ENCODE measurements at places on chromosomes 2 and 18. TPM values are rescaled to one million over a fixed set of nuclear protein-coding genes. Genes with fewer than 3 reads are reported as not detected.

RIT2 gene
- not detected for total RNA-seq

GRCh38 chr2:40165509-40165844, 286.4 kb downstream of the SLC8A1 start:
- no peak overlapping the region for H3K4me3 ChIP-seq
- no peaks in the 10 kb centered on the region for H3K27me3 ChIP-seq
- H3K36me3 ChIP-seq = no peaks in the 10 kb centered on the region
- no peak for DNase-seq
- H3K27ac ChIP-seq = no peak overlapping the region

SERPINB13 gene
- total RNA-seq = not detected

- no peaks in the 10 kb centered on the region for H3K36me3 ChIP-seq
- no peaks in the 10 kb centered on the region for H3K4me1 ChIP-seq
- H3K27me3 ChIP-seq = peaks cover 1% of the 10 kb centered on the region
- H3K4me3 ChIP-seq = no peak overlapping the region
- DNase-seq = no peak
Measured at GRCh38 chr18:55522011-55522410, 66.0 kb downstream of the TCF4 start.

- H3K27ac ChIP-seq = no peak overlapping the region
- H3K27me3 ChIP-seq = peaks cover 4% of the 10 kb centered on the region
- no peak overlapping the region for H3K4me3 ChIP-seq
- no peaks in the 10 kb centered on the region for H3K36me3 ChIP-seq
Measured at GRCh38 chr2:165149439-165149838, 54.4 kb downstream of the SCN3A start.

DNA sequence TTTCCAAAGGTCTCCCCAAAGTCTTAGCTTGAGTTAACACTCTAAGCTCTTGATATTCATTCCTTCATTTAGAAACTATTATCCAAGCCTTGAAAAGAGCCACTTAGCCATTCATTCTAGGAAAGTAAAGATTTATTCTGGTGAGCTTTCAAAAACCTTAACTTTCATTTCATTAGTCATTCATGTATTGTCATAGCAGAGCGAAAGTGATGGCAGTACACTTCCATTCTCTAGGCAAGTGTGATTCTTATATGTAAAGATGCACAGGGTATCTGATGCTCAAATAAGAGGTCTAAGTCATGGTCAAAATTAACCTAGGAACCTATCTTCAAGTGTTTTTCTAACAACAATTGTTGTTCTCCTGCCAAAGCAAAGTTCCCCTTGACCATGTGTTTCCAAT, 553.0 kb upstream of the FANCL start:
- H3K27me3 ChIP-seq = no peaks in the 10 kb centered on the region
- no peaks in the 10 kb centered on the region for H3K36me3 ChIP-seq

- H3K27ac ChIP-seq = no peak overlapping the region
- H3K36me3 ChIP-seq = no peaks in the 10 kb centered on the region
- peaks cover 1% of the 10 kb centered on the region for H3K4me1 ChIP-seq
- no peak for DNase-seq
- H3K27me3 ChIP-seq = no peaks in the 10 kb centered on the region
Measured at GRCh38 chr18:46414863-46415262, 242.2 kb downstream of the LOXHD1 start.

CFAP65 gene
- not detected for total RNA-seq

GRCh38 chr2:141280037-141280436, 850.8 kb downstream of the LRP1B start:
- no peaks in the 10 kb centered on the region for H3K27me3 ChIP-seq
- H3K27ac ChIP-seq = no peak overlapping the region
- no peak for DNase-seq
- H3K4me3 ChIP-seq = no peak overlapping the region
- no peaks in the 10 kb centered on the region for H3K4me1 ChIP-seq
- no peaks in the 10 kb centered on the region for H3K36me3 ChIP-seq

DNA sequence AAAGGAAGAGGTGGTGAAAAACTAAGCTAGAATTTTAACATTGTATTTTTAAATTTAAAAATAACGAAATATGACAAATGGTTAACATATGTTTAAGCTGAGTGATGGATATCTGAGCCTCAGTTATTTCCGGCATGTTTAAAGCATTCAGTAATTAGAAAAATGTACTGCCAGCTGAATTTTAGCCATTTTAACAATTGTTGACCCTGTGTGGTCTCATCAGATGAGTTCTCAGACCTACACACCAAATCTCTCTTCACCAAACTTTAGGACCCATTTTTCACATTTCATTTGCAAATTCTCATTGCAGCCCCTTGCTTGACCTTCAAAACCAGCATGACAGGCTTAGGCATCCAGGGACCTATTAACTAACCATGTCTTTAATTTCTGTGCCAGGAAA, 91.5 kb upstream of the RGPD4 start:
- H3K36me3 ChIP-seq = no peaks in the 10 kb centered on the region
- H3K4me1 ChIP-seq = no peaks in the 10 kb centered on the region
- DNase-seq = no peak

CERKL gene
- total RNA-seq = not detected

CDK15 gene
- total RNA-seq = not detected

TRIP12 gene
- total RNA-seq = 256 TPM

GRCh38 chr2:240733803-240734495, 42.3 kb downstream of the AQP12A start:
- no peak overlapping the region for H3K4me3 ChIP-seq
- H3K4me1 ChIP-seq = no peaks in the 10 kb centered on the region

DNA sequence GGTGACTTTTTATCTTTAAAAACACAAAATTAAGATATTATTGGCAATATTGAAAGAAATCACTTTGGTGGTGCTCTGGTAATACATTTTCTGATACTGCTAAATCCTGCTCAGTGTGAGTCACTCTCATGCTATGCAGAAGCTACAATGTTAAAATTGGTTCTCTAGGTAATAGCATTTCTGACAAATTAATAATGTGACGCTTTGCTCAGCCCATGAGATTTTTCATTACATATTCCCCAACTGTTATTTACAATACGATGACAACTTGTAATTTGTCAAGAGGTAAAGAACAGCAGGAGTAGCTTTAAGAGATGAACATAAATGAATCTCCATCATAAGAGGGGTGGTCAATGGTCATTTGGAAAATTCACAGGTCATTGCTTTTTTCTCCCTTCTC, 573.6 kb downstream of the TMEM182 start:
- H3K27me3 ChIP-seq = no peaks in the 10 kb centered on the region
- no peak for DNase-seq
- no peak overlapping the region for H3K4me3 ChIP-seq
- no peak overlapping the region for H3K27ac ChIP-seq

DNA sequence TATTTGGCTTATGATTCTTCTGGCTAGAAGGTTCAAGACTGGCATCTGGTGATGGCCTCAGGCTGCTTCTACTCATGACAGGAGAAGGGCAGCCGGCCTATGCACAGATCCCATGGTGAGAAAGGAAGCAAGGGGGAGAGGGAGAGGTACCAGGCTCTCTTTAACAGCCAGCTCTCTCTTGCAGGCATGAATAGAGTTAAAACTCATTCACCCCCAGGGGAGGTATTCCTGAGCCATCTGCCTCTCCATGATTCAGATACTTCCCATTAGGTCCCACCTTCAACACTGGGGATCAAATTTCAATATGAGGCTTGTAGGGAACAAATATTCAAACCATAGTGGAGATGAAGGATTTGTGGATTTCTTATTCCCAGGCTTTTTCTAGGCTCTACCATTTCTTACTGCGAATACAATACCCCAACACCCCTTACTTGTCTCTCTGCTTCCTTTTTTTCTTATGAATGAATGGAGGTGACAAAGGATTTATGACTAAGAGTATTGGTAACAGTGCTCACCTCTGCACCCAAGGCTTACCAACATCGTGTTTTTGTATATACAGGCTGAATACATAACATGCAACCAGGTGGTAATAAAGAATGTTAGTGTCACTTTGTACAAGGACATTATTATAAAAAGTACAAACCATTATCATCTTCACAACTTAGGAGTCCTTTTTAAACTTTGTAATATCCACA, 454.6 kb upstream of the TRIB2 start:
- no peaks in the 10 kb centered on the region for H3K36me3 ChIP-seq
- DNase-seq = no peak
- H3K4me1 ChIP-seq = peaks cover 11% of the 10 kb centered on the region

- H3K27ac ChIP-seq = peak overlapping the region; percentile 94
- H3K4me3 ChIP-seq = peak overlapping the region; percentile 67
- peaks cover 75% of the 10 kb centered on the region for H3K4me1 ChIP-seq
- DNase-seq = peak; percentile 54
- no peaks in the 10 kb centered on the region for H3K36me3 ChIP-seq
Measured at GRCh38 chr2:28624793-28625701, 126.6 kb upstream of the PPP1CB start.

DNA sequence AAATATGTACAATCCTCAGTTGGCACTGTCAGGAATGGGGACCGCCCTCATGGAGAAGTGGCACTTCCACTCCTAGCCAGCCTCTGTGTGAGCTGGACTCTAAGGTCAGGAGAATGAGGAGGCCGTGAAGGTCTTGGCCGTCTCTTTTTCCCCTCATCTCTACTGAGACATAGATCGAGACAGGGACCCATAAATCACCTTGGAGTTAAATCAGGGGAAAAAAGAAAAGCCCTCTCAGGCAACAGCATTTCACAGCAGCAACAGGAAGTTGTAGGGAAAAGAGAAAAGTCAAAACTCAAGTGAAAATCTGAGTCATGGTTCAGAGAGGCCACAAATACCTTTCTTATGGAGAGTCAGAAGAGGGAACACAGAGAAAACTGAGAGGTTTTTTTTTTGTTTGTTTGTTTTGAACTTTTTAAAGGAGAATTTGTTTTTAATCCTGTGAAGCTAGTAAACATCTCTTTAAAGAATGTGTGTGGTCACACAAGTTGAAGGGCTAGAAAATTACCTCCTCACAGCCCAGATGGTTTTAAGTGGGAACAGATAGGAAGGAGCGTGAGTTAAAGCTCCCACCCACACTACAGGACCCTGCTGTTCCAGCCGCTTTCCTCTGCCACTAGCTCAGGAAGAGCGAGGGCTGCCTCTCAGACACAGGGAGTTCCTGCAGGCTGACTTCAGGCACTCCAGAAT, 30.6 kb upstream of the CYP1B1 start:
- H3K4me3 ChIP-seq = no peak overlapping the region
- H3K27ac ChIP-seq = peak overlapping the region; percentile 62
- DNase-seq = no peak
- H3K36me3 ChIP-seq = peaks cover 9% of the 10 kb centered on the region
- peaks cover 28% of the 10 kb centered on the region for H3K4me1 ChIP-seq

DNA sequence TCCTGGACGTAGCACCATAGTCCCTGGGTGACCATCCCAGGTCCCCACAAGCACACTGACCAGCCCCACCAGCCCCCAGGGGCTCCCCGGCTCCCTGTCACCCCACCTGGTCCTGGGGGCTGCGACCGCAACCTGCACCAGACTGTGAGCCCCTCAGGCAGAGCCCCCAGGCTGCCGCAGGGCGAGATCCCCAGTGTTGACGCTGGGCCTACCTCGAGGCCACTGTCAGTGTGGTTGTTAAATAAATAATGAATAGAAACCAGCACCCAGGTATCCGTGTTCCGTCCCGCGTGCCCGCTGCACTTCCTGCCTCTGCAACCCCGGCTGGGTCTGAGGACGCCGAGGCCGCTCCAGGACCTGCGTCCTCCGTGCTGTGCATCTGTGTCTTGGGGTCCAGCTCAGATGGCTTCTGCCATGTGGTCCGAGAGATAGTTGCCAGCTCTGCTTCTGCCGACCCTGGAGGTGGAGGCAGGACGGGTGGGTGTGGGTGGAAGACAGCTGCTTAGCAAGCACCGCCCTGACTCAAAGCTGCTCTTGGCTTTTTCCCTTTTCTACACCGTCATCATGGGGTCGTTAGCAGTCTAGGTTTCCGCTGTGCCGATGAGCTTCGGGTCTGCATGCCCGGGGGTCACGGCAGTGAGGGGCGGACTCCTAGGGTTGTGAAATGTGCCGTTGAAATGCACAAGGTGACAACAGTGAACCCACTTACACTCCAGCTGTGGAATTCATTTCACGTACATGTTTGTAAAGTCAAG, 74.2 kb downstream of the NFATC1 start:
- no peaks in the 10 kb centered on the region for H3K27me3 ChIP-seq
- no peak for DNase-seq
- H3K4me3 ChIP-seq = no peak overlapping the region
- peaks cover 64% of the 10 kb centered on the region for H3K36me3 ChIP-seq

DNA sequence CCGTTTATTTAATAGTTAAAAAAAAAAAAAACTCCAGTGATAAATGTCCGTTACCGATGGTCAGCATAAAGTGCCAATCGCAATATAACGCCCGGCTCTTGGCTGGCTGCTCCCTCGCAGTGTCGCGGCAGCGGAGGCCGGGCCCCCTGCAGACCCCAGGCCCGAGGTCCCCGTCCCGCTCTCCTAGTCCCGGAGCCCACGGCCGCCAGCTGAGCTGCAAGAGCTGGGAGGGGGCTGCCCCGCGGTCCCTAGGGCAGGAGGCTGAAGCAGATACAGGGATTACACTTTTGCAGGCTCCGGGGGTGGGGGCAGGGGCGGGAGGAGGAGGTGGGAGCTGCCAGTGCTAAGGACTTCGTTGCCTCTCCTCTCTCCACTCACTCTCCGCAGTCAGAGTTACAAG, 6.9 kb downstream of the OSR1 start:
- no peak for DNase-seq
- no peak overlapping the region for H3K27ac ChIP-seq
- H3K4me3 ChIP-seq = no peak overlapping the region
- H3K27me3 ChIP-seq = peaks cover 67% of the 10 kb centered on the region

ALPP gene
- total RNA-seq = not detected

- H3K4me1 ChIP-seq = no peaks in the 10 kb centered on the region
- no peak overlapping the region for H3K27ac ChIP-seq
- no peaks in the 10 kb centered on the region for H3K36me3 ChIP-seq
- H3K4me3 ChIP-seq = no peak overlapping the region
- H3K27me3 ChIP-seq = no peaks in the 10 kb centered on the region
Measured at GRCh38 chr2:6492573-6492972, 373.1 kb downstream of the CMPK2 start.

DNA sequence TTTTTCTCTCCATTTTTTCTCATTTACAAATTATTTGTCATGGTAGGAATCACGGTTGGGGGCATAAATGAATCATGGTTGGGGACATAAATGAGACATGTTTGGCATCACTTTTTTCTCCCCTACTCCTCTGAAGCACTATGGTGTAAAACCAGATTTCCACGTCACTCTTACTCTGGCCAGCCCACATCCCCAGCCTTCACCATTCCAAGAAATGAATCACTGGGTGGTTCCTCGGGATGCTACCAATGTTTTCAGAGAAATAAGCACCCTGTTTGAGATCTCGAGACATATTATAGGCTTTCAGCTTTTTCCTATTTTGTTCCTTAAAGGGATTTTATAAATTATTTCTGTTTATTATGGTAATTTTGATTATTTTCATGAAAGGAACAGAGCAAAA, 155.0 kb upstream of the SLC8A1 start:
- no peak overlapping the region for H3K27ac ChIP-seq
- H3K4me1 ChIP-seq = no peaks in the 10 kb centered on the region
- DNase-seq = no peak

GRCh38 chr18:7548721-7549120, 18.4 kb upstream of the PTPRM start:
- H3K27me3 ChIP-seq = no peaks in the 10 kb centered on the region
- no peaks in the 10 kb centered on the region for H3K4me1 ChIP-seq
- H3K27ac ChIP-seq = no peak overlapping the region
- no peak overlapping the region for H3K4me3 ChIP-seq
- no peaks in the 10 kb centered on the region for H3K36me3 ChIP-seq

VIT gene
- total RNA-seq = not detected

- H3K4me1 ChIP-seq = peaks cover 46% of the 10 kb centered on the region
- DNase-seq = no peak
- H3K27ac ChIP-seq = peak overlapping the region; percentile 64
- no peak overlapping the region for H3K4me3 ChIP-seq
- H3K36me3 ChIP-seq = no peaks in the 10 kb centered on the region
Measured at GRCh38 chr2:46329803-46330775, 32.9 kb downstream of the EPAS1 start.

GRCh38 chr18:54030434-54030833, 194.0 kb downstream of the MBD2 start:
- no peak for DNase-seq
- no peak overlapping the region for H3K4me3 ChIP-seq
- no peaks in the 10 kb centered on the region for H3K36me3 ChIP-seq
- H3K4me1 ChIP-seq = no peaks in the 10 kb centered on the region
- no peak overlapping the region for H3K27ac ChIP-seq

SKOR2 gene
- not detected for total RNA-seq
